ENCODE measurements at places on chromosomes 4 and X. TPM values are rescaled to one million over a fixed set of nuclear protein-coding genes. Genes with fewer than 3 reads are reported as not detected.

GRCh38 chr4:78768452-78769180 is 7.5 kb upstream of the BMP2K start:
- DNase-seq, result no peak

DNA sequence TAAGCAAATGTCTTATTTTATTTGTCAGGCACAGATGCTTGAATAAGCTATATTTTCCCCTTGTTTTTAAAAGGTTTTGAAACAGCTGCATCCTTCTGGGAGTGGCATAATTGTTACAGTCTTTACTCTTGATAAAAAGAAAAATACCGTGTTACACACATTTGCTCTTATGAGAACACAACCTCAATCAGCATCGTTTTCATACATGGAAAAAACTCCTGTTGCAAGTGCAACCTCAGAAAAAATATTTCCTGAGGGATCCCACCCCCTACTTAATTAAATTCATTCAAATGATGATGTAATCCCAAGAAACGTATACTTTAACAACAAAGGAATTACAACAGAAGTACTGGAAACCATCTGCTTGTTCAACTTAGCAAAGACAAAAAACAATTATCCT is 58.6 kb downstream of the SMAD1 start:
- peak; percentile 66 for DNase-seq

DNA sequence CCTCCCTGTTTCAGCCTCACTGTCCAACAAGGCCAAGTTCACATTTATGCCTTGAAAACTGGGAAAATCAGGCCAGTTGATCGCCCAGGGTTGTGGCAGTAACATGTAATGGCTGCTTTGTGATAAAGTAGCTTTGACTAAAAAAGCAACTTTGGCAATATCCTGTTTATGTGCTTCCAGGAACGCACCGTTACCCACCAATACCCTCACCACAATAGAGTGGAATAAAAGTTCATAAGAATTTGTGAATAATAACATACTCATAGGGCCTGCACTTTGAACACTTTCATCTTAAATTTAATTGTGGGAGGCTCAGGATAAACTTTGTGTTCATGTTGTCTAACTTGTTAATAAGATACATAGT is 80.7 kb upstream of the MAML3 start:
- DNase-seq, result no peak

- DNase-seq, result no peak
Observed at GRCh38 chrX:136496186-136496763, 1.1 kb upstream of the HTATSF1 start.

DNA sequence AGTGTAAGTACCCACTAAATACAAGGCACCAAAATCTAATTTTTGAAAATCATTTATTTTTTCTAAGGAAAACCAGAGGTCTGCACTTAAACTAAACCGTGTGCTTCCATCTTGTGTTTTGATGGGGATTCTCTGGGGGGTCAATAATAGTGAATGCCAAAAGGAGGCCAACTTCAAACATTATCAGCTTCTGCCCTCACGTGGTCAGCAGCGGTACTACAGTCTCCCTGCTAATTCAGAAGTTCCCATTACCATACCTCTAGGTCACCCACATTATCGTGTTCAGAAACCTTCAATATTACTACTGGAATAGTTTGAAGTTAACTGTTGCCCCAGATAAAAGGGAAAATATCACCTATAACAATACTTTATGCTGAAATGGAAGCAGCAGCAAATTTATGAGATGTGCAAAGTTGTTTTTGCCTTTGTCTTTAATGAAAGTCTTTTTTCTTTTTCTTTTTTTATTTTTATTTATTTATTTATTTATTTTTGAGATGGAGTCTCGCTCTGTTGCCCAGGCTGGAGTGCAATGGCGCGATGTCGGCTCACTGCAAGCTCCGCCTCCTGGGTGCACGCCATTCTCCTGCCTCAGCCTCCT is 17.3 kb downstream of the CTPS2 start:
- peak; percentile 55 for DNase-seq

- no peak for DNase-seq
Observed at GRCh38 chrX:30309139-30309571, at the start of gene NR0B1. Gene NR0B1, minus strand, starts transcription at chrX:30309390. Its CDS starts 27 bp downstream, at chrX:30309363.

Gene NDP
- 0.60 TPM for total RNA-seq

Gene KCND1
- total RNA-seq, result 1.3 TPM

Gene HMX1
- not detected for total RNA-seq
